ENCODE measurements at places on chromosomes 11 and 22.

DNA sequence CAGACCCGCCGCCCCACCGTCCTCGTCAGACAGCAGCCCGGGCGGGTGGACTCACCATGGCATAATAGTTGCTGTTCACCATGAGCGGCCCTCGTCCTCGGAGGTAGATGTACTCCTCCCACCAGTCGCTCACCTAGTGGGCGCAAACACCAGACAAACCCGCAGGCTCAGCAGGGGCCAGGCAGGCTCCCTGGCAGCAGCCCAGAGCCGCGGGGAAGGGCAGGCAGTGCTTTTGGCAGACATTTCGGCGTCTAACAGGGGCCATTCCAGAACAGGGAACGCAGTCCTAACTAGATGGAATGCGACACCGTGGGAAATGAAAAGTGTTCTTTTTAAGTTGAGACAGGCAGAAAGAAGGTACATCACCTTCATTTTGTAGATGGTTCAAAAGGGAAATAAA, 44.9 kb downstream of the CPT1A start:
- DNase-seq = no peak

DNA sequence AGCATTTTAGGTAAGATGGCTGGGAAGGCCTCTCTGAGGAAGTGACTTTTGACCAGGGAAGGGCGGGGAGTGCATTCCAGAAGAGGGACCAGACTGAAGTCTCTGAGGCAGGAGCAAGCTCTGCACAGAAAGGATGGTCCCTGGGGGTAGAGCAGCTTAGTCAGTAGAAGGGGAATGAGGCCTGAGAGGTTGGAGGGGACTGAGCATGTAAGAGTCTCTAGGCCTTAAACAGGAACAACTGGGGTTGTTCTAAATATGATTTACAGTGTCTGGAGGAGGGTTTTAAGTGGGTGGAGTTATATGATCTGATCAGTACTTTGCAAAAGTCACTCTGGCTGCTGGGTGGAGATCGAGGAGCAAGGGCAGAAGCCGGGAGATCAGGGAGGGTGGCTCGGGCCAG, 31.7 kb upstream of the TEF start:
- no peak for DNase-seq

DNA sequence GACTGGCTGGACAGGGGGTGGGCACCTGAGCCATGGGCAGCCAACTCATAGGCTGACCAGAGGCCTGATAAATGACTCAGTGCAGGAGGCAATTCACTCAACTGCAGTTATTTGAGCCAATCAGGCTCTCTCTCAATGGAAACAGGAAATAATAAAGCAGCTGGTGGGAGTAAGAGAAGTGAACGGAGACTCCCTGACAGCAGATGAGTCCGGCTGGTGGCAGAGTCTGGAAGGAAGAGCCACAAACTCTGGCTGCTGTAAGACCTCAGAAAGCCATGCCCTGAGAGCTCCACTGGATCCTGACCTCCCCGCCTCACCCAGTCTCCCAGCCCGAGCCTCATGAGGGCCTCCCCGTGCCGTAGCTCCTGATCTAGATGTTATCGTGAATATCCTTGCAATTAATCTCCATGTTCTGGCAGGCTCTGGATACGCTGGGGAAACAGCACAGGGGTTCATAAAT, 69.8 kb downstream of the TRIM29 start:
- peak; percentile 14 for DNase-seq

DNA sequence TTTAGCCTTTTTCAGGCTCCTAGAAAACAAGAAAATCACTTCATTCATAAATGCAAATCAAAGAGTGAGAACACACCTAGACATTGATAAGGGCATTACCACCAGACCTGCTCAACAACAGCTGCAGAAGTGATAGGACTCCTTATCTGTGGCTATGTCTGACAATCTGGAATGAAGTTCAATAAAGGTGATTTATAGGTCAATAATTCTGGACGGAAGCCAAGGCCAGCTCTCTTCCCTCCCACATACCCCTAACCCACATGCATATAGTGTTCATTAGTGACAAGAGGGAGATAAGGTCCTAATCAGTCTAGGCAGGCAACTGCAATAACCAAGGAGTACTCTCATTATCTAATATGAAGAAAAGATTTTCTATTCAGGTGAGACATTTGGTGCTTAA, 111.3 kb downstream of the ETS1 start:
- no peak for DNase-seq

DNA sequence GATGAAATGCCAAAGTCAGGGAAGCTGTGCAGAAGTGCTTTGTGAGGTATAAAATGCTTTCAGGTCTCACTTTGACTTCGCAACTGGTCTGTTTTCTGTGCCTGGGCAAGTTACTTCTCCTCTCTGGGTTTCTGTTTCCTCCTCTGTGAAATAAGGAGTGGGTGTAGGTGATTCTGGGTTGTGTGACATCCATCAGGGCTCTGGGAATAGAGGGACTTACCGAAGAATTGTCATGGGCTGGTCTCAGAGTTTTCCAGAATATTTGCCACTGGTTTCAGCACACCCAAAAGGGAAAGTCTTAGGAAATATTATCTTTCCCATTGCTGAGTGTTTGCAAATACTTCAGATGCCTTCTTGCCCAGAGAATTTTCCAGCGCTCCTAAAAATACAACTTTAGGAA, 118.4 kb downstream of the KIAA1671 start:
- peak; percentile 66 for DNase-seq

DNA sequence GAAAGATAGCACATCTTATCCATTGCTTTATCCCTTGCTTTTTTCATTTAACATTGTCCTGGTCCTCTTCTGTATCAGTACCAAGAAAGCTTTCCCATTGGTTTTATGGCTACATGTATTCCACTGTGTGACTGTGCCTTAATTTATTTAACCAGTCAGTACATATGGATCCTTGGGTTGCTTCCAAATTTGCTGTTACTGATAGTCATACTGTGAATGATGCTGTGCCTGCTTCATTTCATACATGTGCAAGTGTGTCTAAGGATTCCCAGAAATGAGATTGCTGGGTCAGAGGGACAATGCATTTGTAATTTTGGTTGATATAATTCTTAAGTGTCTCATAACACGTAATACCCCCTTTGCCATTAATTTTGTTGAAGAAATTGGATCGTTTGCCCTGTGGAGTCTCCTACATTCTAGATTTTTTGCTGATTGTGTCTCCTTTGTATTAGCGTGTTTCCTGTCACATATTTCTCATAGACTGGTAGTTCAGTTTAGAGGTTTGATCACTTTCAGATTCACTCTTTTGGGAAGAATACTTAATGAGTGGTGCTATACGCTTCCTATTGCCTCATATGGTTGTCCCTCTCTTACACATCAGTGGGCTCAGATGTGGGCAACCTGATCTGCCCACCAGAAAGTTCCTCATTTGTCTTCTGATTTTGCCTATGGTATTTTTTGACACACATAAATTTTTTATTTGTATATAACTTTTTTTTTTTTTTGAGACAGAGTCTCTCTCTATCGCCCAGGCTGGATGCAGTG, 35.3 kb downstream of the MYBPC3 start:
- DNase-seq = peak; percentile 24

All from inflammatory macrophage treated with lipopolysaccharide for 1 hour (primary cell).